Foreskin keratinocyte (primary cell): ENCODE measurements at places on chromosomes 11 and 22.

GRCh38 chr11:122394313-122394712, 261.2 kb upstream of the UBASH3B start:
- no peak for DNase-seq

DNA sequence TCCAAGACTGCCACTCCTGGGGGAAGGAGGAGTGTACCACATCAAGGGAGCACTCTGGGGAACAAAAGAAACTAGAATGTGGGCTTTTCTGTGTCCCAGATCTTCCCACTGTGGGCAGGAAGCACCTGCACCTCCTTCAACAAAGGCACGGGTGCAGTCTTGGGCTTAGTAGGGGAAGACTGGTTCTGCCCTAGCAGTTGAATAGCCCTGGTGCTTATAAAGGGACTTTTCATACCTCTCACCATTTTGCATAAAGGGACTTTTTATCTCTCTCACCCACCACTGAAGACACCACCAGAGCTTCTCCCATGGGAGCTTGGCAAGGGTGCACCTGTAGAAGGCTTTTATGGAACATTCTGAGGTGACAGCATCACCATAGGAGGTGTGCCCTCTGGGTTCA, 65.8 kb upstream of the MS4A8 start:
- DNase-seq: no peak

DNA sequence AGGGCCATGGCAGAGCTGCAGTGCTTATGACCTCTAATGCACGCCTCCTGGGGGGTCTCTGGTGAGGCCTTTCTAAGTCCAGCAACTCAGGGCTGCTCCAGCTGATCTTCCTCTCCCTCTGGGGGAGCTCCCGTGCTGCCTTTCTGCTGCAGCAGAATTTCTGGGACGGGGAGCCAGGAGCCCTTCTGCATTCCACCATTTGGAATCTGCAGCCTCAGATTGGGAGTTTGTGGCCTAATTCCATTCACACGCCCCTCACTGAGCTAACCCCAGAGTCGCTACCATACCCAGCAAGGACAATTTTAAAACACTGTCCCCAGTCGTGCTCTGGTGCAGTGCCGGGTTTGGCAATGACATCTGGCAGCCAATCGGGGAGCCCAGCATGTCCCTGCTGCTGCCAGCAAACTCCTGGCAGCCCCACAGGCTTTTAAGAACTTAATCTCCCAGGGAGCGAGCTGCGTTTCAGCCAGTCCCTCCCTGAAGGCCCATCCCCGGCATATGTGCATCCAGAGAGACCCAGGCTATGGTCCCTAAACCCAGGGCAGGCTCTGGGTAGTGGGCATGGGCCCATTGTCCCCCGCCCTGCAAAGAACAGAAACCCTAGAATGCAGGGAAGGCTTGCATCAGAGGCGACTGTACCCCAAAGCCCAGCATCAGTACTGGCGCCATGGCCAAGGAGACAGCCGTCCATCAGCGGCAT, 4.7 kb downstream of the SHANK2 start:
- DNase-seq: no peak

GRCh38 chr11:36488096-36488495, 22.0 kb downstream of the TRAF6 start:
- no peak for DNase-seq
